Stimulated activated memory B cell treated with anti-CD40 and anti-IgM and Interleukin-4, amounts not matched to agents 10 μg/mL and 1 μg/mL and 100 μg/mL, for 72 hours (primary cell): ENCODE measurements at places on chromosomes 12 and 14.

- no peaks in the 10 kb centered on the region for H3K36me3 ChIP-seq
- H3K4me1 ChIP-seq: peaks cover 6% of the 10 kb centered on the region
- peaks cover 41% of the 10 kb centered on the region for H3K27me3 ChIP-seq
- H3K27ac ChIP-seq: no peak overlapping the region
- ATAC-seq: no peak
Observed at GRCh38 chr14:50865391-50866076, 6.3 kb upstream of the ABHD12B start.

DNA sequence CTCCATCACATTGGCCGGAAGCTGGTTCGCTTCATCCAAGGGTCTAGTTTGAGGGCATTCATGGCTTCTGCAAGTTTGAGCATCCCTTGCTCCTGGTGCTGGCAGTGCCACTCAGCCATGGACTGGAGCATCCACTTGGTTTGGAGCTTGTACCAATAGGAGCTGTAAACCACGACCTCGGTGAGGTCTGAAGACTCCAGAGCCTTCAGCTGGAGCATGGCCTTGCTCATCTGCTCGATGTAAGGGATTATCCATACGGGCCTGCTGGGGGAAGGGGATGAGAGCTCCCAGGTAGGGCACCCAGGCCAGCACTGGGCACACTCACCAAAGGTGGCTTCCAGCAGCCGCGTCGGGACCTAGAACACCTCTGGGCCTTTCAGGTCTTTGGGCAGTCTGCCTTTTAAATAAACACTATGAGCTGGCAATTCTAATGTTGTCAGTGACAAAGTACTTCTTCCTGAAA lies 13.5 kb downstream of the FOS start:
- H3K36me3 ChIP-seq: no peaks in the 10 kb centered on the region
- H3K27ac ChIP-seq: no peak overlapping the region
- ATAC-seq: no peak
- peaks cover 27% of the 10 kb centered on the region for H3K27me3 ChIP-seq
- H3K4me3 ChIP-seq: no peak overlapping the region

DNA sequence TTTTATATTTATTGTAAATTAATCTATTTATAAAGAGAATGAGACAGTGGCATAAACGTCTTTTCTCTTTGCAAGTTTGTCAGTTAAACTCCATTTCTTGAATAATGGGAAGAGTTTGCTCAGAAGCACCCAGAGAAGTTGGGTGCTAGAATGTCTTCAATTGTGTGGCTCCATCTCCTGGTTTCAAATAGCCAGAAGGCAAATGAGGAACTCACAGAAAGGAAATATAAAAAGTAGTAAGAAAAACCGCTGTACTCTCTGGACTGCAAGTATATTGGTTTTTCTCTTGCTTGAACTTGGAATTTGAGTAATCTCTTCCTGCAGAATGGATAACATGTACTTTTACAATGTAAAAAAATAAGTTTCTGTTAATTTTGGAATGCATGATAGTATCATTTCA lies 217.5 kb downstream of the DPY19L2 start:
- no peak overlapping the region for H3K4me3 ChIP-seq
- no peaks in the 10 kb centered on the region for H3K36me3 ChIP-seq
- ATAC-seq: no peak
- H3K27ac ChIP-seq: no peak overlapping the region

GRCh38 chr12:46839964-46840363 lies 14.2 kb upstream of the SLC38A4 start:
- ATAC-seq: no peak
- no peaks in the 10 kb centered on the region for H3K36me3 ChIP-seq
- no peak overlapping the region for H3K27ac ChIP-seq
- no peaks in the 10 kb centered on the region for H3K4me1 ChIP-seq
- no peak overlapping the region for H3K4me3 ChIP-seq

DNA sequence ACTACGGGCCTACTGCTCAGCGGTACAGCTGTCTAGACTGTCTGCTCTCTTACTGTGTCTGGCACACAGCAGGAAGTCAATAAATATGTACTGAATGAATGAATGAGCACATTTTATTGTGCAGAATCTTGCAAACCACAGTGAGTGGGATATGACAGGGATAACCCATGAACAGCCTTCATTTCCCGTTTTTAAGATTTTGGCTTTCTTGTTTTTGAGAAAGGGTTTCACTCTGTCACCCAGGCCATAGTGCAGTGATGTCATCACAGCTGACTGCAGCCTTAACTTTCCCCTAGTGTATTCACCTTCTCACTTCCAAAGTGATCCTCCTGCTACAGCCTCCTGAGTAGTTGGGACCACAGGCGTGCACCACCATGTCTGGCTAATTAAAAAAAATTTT lies 203.1 kb downstream of the AEBP2 start:
- no peak for ATAC-seq
- no peaks in the 10 kb centered on the region for H3K27me3 ChIP-seq
- no peaks in the 10 kb centered on the region for H3K4me1 ChIP-seq
- no peak overlapping the region for H3K27ac ChIP-seq

- no peaks in the 10 kb centered on the region for H3K36me3 ChIP-seq
- H3K27me3 ChIP-seq: peaks cover 8% of the 10 kb centered on the region
- no peak for ATAC-seq
- no peak overlapping the region for H3K27ac ChIP-seq
Observed at GRCh38 chr12:91317306-91317705, 134.7 kb upstream of the DCN start.

DNA sequence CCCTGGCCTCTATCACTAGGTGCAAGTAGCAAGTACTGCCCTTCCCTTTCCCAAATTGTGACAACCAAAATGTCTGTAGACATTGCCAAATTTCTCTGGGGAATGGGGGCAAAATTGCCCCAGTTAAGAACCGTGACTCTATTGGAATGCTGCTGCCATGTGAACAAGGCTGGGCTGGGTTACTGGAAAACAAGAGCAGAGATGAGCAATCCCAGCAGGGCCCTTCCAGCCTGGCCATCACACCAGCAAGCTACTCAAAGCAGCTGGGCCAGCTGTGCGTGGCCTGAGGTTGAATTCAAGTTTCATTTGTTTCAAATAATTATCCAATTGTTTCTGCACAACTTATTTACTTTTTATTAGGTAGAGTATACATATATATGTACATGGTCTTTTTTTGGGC lies 103.4 kb upstream of the PKP2 start:
- ATAC-seq: no peak
- H3K27ac ChIP-seq: no peak overlapping the region

- peaks cover 38% of the 10 kb centered on the region for H3K4me1 ChIP-seq
- ATAC-seq: no peak
- H3K27ac ChIP-seq: peak overlapping the region; percentile 93
- H3K4me3 ChIP-seq: peak overlapping the region; percentile 76
Observed at GRCh38 chr14:69610020-69610873, 1.1 kb upstream of the SUSD6 start.

- H3K4me1 ChIP-seq: no peaks in the 10 kb centered on the region
- H3K27me3 ChIP-seq: no peaks in the 10 kb centered on the region
- no peak overlapping the region for H3K4me3 ChIP-seq
- H3K36me3 ChIP-seq: peaks cover 8% of the 10 kb centered on the region
- no peak overlapping the region for H3K27ac ChIP-seq
Observed at GRCh38 chr14:80862983-80863382, 78.6 kb downstream of the CEP128 start.

- H3K36me3 ChIP-seq: peaks cover 10% of the 10 kb centered on the region
- no peak for ATAC-seq
- H3K4me1 ChIP-seq: peaks cover 4% of the 10 kb centered on the region
- H3K27ac ChIP-seq: no peak overlapping the region
- no peaks in the 10 kb centered on the region for H3K27me3 ChIP-seq
Observed at GRCh38 chr12:49439042-49439441, 71.8 kb downstream of the SPATS2 start.

GRCh38 chr12:124125203-124125871 lies 152.3 kb downstream of the ZNF664 start:
- no peaks in the 10 kb centered on the region for H3K36me3 ChIP-seq
- ATAC-seq: no peak
- no peaks in the 10 kb centered on the region for H3K4me1 ChIP-seq
- H3K4me3 ChIP-seq: no peak overlapping the region
- peaks cover 24% of the 10 kb centered on the region for H3K27me3 ChIP-seq

DNA sequence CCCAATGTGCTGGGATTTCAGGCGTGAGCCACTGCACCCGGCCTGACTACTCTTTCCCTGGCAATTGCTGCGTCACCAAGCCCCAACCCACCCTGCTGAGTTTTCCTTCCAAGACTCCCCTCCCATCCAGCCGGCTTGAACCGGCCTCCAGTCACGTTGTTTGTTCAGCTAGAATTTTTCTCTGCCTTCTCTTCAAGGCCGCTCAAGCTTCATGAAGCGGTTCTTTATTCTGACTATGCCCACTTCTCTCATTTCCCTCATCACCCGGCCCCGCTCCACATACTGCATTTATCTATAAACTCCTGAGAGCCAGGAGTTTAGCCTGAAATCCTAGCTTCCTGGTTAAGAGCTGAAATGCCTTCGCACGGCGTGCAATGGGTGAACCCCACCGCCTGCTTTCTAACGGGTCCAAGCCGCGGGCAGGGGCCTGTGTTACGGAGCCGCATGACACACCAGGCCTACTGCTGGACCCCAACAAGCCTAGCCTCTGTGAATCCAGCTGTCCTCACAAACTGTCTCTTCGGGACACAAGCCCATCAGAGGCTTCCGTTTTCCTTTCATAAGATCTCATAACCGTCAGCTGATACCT lies 999 bp upstream of the DCAF4 start:
- H3K27me3 ChIP-seq: no peaks in the 10 kb centered on the region
- H3K36me3 ChIP-seq: no peaks in the 10 kb centered on the region
- ATAC-seq: no peak
- H3K4me3 ChIP-seq: peak overlapping the region; percentile 95
- peaks cover 7% of the 10 kb centered on the region for H3K4me1 ChIP-seq
- peak overlapping the region; percentile 89 for H3K27ac ChIP-seq

DNA sequence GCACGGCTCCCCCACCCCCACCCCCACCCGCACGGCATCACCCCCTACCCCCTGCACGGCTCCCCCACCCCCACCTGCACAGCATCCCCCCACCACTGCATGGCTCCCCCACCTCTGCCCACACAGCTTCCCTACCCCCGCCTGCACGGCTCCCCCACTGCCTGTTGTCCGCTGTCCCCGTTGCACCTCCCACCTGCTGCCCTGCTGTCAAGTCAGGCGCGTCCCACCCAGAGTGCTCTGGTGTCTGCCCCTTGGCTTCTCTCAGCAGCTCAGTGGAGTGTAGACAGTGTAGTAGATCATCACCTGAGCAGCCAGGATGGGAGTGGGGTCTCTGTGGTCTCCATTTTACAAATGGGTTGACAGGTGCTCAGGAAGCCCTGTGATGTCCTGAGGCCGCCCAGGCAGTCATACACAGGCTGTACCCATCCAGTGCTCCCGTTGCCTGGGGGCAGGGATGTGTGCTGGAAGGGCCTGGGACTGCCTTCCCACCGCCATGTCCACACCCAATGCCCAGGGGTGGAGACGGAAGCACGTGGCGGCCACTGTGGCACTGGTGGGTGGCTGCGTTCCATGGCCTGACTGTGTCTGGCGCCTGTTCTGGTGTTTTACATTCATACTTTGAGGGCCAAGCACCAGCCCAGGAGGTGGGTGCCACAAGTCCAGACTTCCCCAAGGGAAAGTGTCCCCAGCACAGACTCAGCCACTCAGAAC lies 32.5 kb downstream of the PACS2 start:
- peak; percentile 12 for ATAC-seq
- no peak overlapping the region for H3K27ac ChIP-seq
- H3K4me1 ChIP-seq: peaks cover 2% of the 10 kb centered on the region

DNA sequence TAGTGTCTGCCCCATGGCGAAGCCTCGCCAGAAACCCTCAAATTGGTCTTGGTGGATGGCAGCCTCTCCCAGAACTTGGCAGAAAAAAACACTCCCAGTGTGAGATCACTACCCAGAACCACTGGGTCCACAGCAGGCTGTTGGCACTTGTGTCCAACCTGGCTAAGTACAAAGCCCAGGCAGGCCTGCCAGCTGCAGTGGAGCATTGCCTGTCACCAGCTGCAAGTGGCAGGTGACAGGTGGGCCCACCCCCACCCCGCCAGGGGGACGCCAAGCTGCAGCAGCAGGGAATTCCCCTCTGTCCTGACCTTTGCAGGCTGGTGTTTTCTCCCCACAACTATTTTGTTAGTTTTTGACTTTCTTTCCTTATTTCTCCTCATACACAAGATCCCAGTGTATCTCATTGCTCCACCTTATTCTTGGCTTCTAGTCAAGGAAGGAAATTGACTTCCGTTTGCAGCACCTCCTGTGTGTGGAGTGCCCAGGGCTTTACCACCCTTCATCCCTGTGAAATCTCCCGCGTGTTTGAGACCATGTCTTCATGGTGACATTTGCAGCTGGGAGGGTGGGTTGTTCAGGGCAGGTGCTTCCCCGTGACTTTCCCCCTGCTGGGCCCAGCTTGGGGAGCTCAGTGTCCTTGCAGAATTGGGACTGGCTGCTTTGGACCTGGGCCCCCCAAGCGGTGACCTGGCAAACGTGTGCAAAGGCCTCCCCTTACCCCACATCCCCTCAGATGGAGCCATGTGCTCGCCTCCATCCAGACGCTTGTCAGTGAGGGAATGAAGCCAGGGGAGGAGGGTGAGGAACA lies 73.8 kb upstream of the RIN3 start:
- peaks cover 4% of the 10 kb centered on the region for H3K36me3 ChIP-seq
- H3K4me3 ChIP-seq: peak overlapping the region; percentile 53
- peak overlapping the region; percentile 52 for H3K27ac ChIP-seq
- ATAC-seq: peak; percentile 83

DNA sequence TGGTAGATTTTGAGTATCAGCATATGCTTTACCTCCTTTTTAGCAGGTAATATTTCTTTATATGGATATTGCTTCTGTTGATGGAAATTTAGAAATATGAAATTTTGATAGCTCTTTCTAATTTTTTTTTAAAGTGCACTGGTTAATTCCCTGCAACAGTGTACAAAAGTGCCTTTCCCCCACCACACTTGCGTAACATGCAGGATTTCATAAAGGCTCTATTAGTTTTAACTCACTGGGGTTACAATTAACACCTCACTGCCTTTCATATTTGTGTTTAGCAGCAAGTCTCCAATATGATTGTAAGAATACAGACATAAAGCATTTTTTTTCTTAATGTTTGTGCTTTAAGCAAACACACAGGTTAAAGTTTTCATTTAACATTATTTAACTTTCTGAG lies 25.6 kb downstream of the MNAT1 start:
- H3K36me3 ChIP-seq: peaks cover 14% of the 10 kb centered on the region
- H3K27ac ChIP-seq: no peak overlapping the region
- H3K4me1 ChIP-seq: peaks cover 46% of the 10 kb centered on the region
- H3K4me3 ChIP-seq: no peak overlapping the region
- no peak for ATAC-seq

DNA sequence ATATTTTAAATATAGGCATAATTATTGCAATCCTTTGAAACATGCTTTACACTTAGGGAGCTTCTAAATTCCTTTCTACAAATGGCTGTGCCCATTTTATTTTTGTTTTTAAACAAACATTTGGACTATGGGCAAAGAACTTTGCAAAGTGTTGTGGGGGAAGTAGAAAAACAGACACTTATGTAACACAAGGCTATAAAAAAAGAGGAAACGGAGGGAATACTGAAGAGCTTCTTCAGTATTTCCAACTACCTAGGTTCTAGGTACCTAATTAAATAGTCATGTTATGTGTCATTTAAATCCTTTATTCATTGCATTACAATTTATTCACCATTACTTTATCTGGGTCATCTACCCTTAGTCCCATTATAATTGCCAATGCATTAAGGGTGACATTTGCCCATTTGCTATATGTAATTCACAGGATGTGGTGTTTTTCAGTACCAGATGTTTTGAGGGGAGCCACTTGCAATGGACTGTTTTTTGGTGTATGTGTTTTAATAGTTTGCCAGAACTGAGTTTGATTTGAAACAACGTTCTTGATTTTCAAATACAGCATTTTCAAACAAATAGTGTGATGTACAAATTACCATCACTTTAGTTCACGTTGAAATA lies 1.5 kb upstream of the MSRB3 start:
- no peak overlapping the region for H3K27ac ChIP-seq
- ATAC-seq: no peak
- peaks cover 67% of the 10 kb centered on the region for H3K27me3 ChIP-seq
- H3K4me3 ChIP-seq: no peak overlapping the region
- no peaks in the 10 kb centered on the region for H3K36me3 ChIP-seq
- peaks cover 7% of the 10 kb centered on the region for H3K4me1 ChIP-seq
